ENCODE measurements at places on chromosomes 2 and 18.

GRCh38 chr2:173164396-173164795, 88.8 kb downstream of the MAP3K20 start:
- DNase-seq: no peak

GRCh38 chr2:41647468-41648050, 400.3 kb upstream of the PKDCC start:
- DNase-seq: peak; percentile 8

DNA sequence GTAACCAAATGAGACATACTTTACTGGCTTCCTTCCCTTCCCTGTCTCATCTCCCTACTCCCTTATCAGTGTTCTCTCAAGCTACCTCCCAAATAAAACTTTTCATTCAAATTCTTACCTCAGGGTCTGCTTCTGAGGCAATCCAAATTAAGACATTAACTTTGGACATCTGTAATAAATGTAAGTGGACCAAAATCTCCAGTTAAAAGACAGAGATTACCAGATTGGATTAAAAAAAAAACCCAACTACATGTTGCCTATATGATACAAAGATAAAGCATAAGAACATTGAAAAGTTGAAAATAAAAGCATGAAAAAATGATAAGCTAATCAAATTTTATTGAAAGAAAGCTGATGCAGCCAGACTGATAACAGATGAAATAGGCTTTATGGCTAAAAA, 58.8 kb upstream of the ST3GAL5 start:
- DNase-seq: no peak

- DNase-seq: no peak
Measured at GRCh38 chr2:225293638-225294037, 105.9 kb upstream of the NYAP2 start.

DNA sequence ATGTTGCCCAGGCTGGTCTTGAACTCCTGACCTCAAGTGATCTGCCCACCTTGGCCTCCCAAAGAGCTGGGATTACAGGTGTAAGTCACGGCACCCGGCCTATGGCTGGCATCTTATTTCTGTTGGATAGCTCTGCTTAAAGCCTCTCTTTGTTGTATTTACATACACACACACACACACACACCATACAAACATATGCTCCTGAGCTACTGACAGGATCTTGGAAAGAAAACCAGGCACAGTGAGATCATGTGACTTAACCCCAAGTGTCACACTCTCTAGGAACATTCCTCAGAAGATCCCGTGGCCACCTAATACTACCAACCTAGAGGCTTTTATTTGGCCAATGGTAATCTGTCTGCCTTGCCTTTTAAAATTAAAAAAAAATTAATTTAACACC, 85.1 kb upstream of the HAAO start:
- DNase-seq: no peak

DNA sequence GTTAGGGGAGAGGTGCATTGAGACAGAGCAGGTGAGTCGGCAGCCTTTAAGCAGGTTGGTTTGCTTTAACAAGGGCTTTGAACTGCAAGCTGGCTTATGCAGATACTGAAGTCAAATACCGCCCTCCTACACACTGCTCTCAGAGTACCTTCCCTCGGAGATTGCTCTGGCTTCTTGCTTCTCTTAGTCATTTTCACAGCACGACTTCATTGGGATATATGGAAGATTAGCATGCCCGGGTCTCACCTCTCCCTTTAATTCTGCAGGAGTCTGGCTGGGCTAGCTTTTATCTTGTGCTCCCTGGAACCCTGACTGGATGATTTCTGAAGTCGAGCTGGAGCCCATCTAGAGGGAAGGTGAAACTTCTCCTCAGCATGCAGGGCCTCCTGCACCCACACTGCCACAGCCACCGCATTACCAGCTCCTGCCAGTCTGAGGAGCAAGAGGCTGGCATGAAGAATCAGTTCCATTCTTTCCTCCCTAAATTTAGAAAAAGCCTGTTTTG, 395.5 kb upstream of the HNRNPA3 start:
- DNase-seq: peak; percentile 9

GRCh38 chr18:6960656-6961055, 156.9 kb downstream of the LAMA1 start:
- DNase-seq: peak; percentile 41

DNA sequence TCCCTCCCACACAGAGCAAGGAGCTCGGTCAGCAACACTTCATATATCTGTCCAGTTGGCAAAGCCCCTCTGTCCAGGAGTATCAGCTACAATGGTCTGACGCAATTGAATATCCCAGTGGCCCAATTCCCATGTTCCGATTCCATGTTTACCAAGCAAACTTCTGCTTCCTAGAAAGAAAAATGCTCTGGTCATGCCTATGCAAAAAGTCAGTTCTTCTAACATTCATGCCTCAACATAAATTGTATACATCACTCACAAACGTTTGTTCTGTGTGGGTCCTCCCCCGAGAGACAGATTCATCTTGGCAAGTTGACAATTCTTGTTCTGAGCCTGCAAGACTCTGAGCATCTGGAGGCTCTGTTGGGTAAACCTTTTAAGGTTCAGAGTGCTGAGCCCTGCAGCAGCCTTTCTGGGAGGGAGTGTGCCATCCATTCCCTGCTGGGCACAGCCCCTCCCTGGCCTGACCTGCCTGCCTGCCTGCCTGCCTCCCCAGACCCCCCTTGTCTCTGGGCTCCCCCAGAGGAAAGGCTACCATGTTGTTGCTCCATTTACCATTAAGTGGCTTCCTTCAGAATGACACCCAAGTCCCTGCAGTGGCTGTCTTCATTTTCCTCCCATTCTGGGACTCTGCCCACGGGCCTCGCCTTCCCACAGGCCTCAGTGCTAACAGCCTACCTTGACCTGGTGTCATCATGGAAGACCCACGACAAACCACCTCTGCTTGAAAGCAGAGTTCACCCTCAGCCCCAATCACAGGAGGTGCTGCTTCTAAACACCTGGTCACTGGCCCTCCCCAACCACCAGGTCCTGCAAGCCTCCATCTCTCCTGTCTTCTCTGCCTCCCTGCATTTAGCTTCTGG, 37.6 kb upstream of the TAF1B start:
- peak; percentile 80 for DNase-seq

DNA sequence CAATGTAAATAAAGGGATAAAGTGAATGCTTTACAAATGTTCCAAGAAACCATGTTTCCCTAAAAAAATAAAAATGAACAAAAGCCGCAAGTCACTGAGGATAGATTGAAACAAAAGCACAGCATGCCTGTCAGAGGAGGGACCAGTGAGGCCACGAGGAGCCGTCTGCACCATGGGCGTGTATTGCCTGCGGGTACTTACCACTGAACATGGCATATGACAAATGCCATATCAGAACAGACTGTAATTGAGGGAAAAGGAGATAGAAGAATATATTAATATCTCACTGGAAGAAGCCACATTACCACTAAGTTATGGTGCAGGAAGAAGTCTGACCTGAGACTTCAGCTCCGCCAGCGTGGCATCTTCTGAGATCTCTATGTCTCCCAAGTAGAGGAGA, 75.8 kb downstream of the USP40 start:
- no peak for DNase-seq

- DNase-seq: no peak
Measured at GRCh38 chr2:38293152-38293865, 83.8 kb downstream of the ATL2 start.

DNA sequence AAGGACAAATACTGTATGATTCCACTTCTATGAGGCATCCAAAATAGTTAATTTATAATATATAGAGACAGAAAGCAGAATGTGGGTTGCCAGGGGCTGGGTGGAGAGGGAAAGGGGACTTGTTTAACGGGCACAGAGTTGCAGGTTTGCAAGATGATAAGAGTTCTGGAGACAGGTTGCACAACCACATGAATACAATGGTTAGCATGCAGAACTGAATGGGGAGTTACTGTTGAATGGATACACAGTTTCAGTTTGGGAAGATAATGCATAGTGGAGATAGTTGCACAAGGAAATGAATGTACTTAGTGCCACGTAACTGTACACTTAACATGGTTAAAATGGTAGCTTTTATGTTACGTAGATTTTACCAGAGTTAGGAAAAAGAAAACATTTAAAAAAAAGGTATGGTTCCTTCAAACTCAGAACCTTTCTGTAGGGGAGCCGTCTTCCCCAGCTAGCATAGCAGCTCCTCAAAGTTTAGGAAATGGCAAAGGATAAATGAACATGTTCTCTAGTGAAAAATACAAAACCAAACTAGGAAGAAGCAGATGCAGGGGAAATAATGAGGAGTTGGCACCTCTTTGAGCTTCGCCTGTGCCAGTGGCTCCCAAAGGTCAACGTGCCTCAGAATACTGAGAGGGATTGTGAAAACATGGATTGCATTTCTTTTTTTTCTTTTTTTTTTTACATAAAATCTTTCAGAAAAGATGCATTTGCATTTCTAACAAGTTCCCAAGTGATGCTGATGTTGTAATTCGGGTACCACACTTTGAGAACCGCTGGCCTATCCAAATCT, 95.2 kb downstream of the ZCCHC2 start:
- no peak for DNase-seq

DNA sequence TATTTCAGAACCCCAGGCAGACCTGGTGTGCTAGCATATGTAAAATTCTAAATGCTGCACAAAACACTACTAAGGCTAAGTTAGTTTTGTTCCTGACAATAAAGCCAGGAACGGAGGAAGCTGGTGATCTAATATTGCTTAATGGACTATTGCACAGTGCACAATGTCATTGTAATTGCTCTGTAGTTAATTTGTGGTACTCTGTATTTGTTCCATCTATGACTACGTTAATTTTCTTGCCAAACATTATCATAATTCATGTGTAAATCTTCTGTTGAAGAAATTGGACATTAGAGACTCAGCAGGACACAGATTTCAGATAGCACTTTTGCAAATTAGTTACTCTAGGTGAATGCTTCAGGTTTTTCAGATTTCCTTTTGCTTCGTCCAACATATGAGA, 232.3 kb downstream of the RIT2 start:
- DNase-seq: no peak

- DNase-seq: no peak
Measured at GRCh38 chr2:19349911-19350677, 8.3 kb downstream of the OSR1 start.

DNA sequence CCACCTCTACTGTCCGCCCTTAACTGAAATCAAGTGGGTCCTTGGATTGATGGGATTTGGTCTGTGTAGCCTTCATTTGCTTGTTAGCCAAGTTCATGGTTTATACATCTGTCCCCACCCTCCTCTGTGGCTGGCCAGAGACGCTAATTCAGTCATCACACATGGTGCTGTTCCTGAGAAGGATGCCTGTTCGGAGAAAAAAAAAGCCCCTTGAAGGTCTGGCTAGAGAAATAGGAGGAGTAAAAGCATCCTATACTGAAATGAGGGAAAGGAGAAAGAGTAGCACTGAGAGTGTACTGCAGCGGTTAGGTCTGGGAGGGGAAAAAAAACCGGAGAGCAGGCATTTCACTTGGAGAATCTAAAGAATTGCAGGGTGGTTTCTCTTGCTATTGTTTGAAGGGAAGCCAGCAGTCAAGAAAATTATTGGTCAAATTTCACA, 180.6 kb upstream of the EPAS1 start:
- DNase-seq: peak; percentile 19

DNA sequence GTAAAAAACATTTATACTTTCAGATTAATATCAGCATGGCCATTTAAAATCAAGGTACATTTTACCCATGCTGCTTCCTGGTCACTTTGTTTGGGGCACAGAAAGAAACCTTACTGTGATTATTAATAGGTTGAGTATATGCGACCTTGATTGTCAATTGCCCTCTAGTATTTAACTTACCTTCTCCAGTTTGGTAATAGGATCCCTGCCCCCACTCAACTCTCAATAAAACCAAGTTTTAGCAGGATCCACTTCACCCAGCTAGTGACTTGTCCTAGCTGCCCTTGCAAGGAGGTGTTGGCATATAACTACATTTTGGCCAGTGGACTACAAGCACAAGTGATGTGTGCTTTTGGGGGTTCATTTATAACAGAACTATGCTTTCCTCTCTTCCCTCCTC, 34.3 kb downstream of the FANCL start:
- no peak for DNase-seq

- DNase-seq: peak; percentile 80
Measured at GRCh38 chr2:100924520-100925451, 77.3 kb upstream of the RPL31 start.

- peak; percentile 37 for DNase-seq
Measured at GRCh38 chr2:25587361-25587760, 86.0 kb downstream of the DTNB start.

GRCh38 chr2:44120428-44120827, 48.2 kb upstream of the PPM1B start:
- DNase-seq: peak; percentile 91

DNA sequence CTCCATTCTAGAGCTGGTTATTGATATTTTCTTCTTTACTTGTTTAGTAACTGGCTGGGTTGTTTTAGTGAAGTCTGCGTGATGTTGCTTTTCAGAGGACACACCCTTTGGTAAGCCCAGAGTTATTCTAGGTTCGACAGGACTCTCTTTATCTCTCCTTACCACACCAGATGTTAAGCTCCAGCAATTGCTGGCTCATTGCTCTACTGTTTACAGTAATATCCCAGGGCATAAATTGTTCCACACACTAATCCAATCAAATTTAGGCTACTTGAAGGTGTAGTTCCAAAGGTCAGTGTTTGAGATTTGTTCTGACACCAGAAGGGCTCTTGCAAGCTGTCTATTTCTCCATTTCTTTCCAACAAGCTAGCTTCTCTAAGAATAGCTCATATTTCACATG, 506.6 kb downstream of the NR4A2 start:
- DNase-seq: no peak

- peak; percentile 27 for DNase-seq
Measured at GRCh38 chr2:105873281-105873680, 128.6 kb downstream of the NCK2 start.

GRCh38 chr2:28408764-28409599, 16.3 kb downstream of the FOSL2 start:
- no peak for DNase-seq

DNA sequence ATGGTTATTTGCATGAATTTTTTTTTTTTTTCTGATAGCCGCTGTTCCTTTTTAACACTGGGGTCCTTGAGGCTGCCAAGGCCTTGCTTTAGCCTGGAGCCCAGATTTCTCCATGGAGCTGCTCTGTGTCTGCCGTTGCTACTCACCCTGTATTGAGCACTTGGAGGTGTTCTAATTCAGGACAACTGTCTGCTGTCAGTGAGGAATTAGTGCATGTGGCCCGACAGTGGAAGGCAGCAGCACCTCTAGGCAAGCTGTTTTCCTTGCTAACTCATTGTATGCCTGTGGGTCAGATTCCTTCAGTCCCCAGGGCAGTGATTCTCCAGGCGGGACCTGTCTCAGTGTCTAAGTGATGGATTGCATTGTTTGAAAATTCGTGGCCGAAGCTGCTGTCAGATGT, 147.7 kb upstream of the DPP10 start:
- no peak for DNase-seq

DNA sequence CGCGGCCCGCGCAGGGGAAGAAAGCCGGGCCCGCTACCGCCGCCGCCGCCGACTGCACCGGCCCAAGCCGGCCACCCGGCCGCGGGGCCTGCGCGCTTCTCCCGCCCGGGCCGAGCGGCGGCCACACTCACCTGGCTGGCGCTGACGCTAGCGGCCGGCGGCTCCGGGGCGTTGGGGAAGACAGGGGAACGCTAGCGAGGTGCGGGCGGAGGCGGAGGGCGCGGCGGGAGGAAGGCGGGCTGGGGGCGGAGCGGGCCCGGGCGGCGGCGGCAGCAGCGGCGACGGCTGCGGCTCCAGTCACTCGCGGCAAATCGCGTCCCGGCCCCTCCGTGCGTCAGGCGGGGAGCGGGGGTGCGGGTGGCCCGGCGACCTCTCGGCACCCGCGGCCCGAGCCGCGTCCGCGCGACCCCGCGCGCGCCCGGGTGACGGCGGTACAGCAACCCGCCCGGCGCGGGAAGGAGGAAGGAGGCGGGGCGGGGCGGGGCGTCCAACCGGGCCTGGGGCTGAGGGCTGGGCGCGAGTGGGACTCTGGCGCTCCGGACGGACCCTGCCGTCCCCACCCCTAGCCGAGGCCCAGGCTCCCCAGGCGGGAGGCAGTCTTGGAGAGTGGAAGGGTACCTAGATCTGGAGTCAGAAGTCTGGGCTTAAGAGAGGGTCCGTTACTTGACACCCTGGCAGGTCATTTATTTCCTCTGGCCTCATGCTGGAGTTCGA, at the start of gene SESTD1:
Gene SESTD1, minus strand, starts transcription at position 465 of the 714 bp plus-strand sequence. CDS start 72,991 bp downstream, outside the sequence.
- DNase-seq: peak; percentile 28

Data from fibroblast of mammary gland (primary cell).